ENCODE measurements at places on chromosomes 3 and 15. TPM values are rescaled to one million over a fixed set of nuclear protein-coding genes. Genes with fewer than 3 reads are reported as not detected.
A peak's percentile ranks its signal among the peaks of the same experiment; 100 is the strongest.

DNA sequence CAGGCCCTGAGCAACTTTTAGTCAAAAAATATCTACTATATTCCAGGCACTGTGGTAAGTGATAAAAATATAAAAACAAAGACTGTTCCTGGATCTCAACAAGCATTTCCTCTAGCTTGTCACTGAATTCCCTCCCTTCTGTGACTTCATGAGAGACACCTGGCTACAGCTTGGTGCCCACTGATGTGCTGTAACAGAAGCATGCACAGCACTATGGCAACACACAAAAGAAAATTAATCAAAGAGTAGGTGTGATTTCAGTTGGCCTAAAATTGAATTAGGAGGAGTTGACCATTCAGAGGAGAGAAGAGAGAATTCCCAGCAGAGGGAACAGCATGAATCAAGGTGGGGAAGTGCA, 158.9 kb upstream of the LPP start:
- no peak for DNase-seq

MAP2K5 gene
- 22.2 TPM for total RNA-seq

ANKRD63 gene
- total RNA-seq, result not detected

GRCh38 chr3:48621461-48621869, at the start of gene TMEM89:
Gene TMEM89 (minus strand): TSS chr3:48621769. CDS start chr3:48621756, 13 bp downstream.
- no peak for DNase-seq

DNA sequence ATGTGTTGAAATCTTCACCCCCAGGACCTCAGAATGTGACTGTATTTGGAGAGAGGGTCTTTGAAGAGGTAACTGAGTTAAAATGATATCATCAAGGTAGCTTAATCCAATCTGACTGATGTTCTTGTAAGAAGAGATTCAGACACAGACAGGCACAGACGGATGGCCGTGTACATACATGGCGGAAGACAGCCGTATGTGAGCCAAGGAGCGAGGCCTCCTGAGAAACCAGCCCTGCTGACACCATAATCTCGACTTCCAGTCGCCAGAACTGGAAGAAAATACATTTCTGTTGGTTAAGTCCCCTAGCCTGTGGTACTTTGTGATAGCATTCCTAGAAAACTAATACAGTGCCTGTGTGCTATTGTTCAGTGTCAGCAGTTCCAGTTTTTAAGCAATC, 73.6 kb downstream of the APBA2 start:
- DNase-seq, result no peak

PLCH1 gene
- 20.9 TPM for total RNA-seq

GRCh38 chr15:48253172-48253571, 47.1 kb downstream of the SLC12A1 start:
- no peak for DNase-seq

GRCh38 chr15:58401991-58402649, 29.7 kb upstream of the LIPC start:
- DNase-seq, result no peak

DNA sequence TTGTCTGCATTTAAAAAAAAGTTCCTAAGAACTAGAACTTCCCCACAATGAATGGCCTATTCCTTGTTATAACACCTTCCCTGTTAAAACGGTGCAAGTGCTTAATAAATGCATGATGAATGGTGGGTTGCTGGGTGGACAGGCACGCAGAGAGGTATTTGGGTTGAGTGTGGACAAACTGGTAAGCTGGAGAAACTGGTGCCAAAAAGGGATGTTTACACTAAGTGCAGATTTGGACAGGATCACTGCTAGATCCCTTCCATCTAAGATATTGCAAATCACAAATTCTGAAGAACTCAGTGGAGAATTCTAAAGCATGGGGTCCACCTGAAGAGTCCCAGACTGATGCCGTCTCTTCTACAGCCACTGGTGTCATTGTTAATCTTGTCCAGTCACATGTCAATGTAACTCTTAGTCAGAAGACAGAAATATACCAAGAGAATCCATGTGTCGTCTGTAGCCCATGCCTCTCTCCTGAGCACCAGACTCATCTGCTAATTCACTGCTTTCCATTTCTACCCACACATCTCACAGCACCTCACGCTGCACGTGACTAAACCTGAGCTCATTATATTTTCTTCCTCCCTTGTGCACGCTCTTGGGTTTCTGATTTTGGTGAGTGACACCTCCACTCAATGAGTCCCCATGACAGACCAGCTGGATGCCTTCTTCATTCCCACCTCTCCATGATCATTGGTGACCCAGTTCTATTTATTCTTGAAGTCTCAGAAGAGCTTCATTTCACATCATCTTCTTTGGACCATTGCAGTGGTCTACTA, 328.9 kb downstream of the THSD4 start:
- no peak for DNase-seq

DNA sequence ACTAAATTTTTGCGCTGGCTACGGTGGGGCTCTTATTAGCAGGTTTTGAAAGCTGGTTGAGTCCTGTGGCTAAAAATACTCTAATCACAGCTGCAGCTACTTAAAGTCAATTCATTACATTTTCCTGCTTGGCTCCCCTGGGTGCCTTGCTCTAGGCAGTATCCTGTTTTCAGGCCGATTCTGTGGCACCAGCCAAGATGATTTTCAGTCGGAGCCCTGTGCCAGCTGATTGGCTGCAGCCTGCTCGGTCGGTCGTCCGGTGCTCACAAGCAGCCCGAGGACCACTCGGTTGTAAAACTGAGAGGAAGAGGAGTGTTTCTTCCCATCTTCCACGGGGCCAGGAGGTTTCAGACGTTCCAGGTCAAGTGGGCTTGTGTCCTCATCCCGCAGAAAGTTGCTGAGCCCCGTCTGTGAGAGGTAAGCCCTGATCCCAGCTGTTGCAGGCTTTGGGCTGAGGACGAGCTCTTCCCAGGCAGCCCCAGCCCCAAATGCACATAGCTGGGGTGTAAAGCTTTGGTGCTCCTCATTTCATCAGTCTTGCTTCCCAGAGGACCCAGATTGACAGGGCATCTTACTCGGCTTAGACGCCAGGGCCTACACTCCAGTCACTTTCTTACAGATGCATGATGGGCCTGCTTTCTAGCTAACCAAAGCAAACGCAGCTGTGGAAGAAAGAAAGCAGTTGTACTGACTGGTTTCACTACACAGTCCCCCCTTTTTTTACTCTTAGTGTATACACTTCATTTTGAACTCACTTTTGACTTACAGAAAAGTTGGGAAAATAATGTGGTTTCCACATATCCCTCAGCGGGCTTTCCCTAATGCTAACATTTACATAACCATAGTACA, 15.9 kb downstream of the LYSMD4 start:
- DNase-seq, result no peak

TMEM212 gene
- total RNA-seq, result not detected

GRCh38 chr3:151446002-151446340, 14.9 kb downstream of the IGSF10 start:
- DNase-seq, result no peak

DNA sequence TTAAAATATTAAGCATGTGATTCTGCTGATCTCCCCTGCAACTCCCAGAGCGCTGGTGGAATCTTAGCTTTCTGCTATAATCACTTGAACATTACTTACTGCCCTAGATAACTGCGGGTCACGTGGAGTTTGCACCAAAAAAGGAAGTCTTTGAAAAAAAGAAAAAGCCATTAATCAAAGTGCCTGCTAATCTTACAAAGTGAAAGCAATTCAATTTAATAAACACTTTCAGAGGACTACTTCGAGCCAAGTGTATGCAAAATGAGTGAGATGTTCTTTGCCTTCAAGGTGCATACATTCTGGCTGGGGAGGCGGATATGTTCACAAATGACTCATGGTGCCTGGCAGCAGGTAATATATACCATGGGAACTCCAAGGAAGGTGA, 109.9 kb upstream of the GAP43 start:
- no peak for DNase-seq

- no peak for DNase-seq
These were observed 126.4 kb downstream of the ADAMTS9 start for GRCh38 chr3:64561325-64561843.

RTP3 gene
- not detected for total RNA-seq

ISLR gene
- 0.51 TPM for total RNA-seq

- DNase-seq, result no peak
These were observed 4.5 kb downstream of the CHST13 start for GRCh38 chr3:126528419-126528799.

DNA sequence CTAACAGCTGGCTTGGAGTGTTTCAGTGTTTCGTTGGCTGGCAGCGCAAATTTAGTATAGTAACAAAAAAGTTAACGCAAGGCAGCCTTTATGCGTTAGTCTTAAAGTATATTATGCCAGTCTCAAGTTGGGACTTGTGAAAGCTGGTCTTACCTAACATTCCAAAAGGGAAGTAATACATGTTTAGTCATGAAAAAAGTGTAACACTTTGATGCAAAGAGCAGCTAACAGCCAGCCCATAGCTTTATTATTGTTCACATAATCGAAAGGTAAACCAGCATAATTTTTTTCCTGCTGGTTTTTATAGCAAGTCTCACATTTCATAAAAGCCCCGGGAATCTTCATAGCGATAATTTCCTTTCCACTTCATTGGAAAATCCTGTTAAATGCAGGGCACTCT, 2.4 kb upstream of the GPR87 start:
- DNase-seq, result no peak

GASK1A gene
- 0.72 TPM for total RNA-seq

GRCh38 chr3:160739079-160739478, 17.0 kb upstream of the PPM1L start:
- DNase-seq, result no peak

- no peak for DNase-seq
These were observed 60.6 kb upstream of the STAC start for GRCh38 chr3:36319680-36320079.

SAXO2 gene
- total RNA-seq, result 2.0 TPM

GRCh38 chr3:14783480-14784086, 35.2 kb upstream of the FGD5 start:
- DNase-seq, result no peak

DNA sequence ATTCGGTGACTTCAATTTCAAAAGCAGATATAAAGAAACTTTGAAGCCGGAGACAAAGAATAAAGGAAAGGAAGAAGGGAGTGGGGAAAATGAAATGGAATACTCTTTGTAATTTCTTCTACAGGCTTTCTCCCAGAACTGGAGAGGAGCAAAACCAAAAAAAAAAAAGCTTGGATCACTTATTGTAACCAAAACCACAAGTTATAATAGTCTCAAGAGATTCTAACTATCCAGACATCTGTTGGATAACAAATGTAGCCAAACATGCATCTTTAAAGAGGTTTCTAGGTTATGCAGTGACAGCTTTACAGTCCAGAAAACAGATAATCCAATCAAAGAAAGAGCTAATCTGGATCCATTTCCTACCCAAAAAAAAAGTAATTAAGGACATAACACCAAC, 36.2 kb downstream of the VGLL3 start:
- DNase-seq, result no peak

SH2D7 gene
- total RNA-seq, result not detected

- no peak for DNase-seq
These were observed 43.2 kb downstream of the CMTM6 start for GRCh38 chr3:32459450-32459849.

DISP2 gene
- total RNA-seq, result 3.6 TPM

DNA sequence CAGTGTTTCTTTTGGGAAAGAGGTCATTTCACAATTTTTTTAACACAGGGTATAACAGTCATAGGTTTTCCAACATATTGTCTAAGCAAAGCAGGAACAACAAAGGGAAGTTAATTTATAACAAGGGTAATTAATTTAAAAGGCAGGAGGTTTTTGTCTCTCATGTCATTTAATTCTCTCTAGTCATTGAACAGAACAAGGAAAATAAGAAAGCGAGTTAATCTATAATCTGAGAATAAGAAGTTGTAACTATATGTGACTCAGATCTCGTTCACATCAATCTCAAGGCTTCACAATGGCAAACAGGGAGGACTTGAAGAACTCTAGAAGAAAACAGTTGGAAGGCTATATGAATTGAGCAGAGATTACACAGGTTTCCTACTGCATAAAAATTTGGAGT, 579.8 kb upstream of the CCDC54 start:
- DNase-seq, result no peak

MUC4 gene
- total RNA-seq, result 0.05 TPM

- DNase-seq, result peak; percentile 55
These were observed 289.0 kb upstream of the RASGRP1 start for GRCh38 chr15:38853608-38854007.

CACNA2D2 gene
- total RNA-seq, result 17.3 TPM

CCDC39 gene
- total RNA-seq, result 0.46 TPM

DNA sequence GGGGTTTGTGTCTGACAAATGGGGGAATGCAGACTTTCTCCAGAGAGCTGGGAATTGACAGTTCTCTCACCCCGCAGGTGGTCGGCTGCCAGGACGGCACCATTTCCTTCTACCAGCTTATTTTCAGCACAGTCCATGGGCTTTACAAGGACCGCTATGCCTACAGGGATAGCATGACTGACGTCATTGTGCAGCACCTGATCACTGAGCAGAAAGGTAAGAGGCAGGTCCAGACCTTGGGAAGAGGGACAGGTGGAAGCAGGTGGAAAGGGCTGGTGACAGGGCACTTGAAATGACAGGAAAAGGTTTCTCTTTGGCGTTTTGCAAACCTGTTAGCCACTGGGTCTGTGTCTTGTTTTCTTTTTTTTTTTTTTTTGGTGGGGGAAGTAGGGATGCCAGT, 36.6 kb downstream of the IFT122 start:
- DNase-seq, result no peak

GRCh38 chr3:29176501-29176900, 104.4 kb upstream of the RBMS3 start:
- DNase-seq, result no peak

DNA sequence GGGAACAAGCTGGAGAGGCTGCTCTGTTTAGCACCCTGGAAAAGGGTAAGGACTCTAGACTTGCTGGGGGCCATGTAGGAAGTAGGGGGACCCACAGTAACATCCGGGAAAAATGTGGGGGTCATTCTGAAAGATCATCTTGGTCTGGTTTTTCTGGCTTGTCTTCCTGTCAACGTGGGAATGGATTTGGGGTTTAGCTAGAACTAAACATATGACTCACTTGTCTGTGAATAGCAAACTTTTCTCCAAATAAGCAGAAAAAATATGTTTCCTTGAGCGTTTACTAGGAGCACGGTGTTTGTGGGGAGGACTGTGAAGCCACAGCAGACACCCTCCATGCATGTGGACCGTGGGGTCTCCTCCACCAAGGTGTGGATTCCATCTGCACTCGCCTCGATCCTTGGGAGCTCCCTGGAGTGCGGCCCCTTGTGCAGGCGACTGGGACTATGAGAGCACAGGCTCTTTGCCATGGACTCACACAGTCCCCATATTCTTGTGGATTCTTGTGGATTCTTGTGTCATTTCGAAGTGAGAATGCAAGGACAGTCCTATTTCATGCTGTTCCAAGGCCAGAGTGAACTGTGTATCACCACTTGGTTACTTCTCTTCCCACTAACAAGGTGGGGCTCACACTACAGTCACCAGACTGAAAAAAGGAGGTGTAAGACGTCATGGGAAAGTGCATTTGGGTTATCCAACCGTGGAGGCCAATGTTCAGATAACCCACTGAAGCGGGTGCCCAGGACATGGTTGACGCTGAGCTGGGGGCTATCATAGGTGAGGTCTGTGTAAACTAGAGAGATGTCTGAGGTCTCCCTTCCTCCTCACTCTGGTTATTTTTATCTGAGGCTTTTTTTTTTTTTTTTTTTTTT, 25.5 kb downstream of the PGPEP1L start:
- no peak for DNase-seq

GRCh38 chr15:22939051-22939450, 41.1 kb downstream of the CYFIP1 start:
- DNase-seq, result no peak

EFCC1 gene
- total RNA-seq, result 15.9 TPM
